ENCODE measurements at places on chromosomes 2 and 18. TPM values are rescaled to one million over a fixed set of nuclear protein-coding genes. Genes with fewer than 3 reads are reported as not detected.

The FIGLA gene
- not detected for total RNA-seq

The IGFBP2 gene
- 183 TPM for total RNA-seq

The ANKRD53 gene
- total RNA-seq: not detected

The FAM168B gene
- 103 TPM for total RNA-seq

The DLX1 gene
- total RNA-seq: 7.6 TPM

The CCDC150 gene
- 15.6 TPM for total RNA-seq

The XDH gene
- total RNA-seq: 0.91 TPM

The SULT1C4 gene
- not detected for total RNA-seq

The SIGLEC15 gene
- total RNA-seq: 4.8 TPM

The UPP2 gene
- total RNA-seq: not detected

The NEB gene
- under 0.01 TPM for total RNA-seq

The CNGA3 gene
- not detected for total RNA-seq

The DQX1 gene
- 0.63 TPM for total RNA-seq

The DIS3L2 gene
- 24.5 TPM for total RNA-seq
